ENCODE measurements at places on chromosomes 4 and X.

GRCh38 chrX:19549838-19550237, 34.5 kb upstream of the MAP3K15 start:
- DNase-seq, result no peak

DNA sequence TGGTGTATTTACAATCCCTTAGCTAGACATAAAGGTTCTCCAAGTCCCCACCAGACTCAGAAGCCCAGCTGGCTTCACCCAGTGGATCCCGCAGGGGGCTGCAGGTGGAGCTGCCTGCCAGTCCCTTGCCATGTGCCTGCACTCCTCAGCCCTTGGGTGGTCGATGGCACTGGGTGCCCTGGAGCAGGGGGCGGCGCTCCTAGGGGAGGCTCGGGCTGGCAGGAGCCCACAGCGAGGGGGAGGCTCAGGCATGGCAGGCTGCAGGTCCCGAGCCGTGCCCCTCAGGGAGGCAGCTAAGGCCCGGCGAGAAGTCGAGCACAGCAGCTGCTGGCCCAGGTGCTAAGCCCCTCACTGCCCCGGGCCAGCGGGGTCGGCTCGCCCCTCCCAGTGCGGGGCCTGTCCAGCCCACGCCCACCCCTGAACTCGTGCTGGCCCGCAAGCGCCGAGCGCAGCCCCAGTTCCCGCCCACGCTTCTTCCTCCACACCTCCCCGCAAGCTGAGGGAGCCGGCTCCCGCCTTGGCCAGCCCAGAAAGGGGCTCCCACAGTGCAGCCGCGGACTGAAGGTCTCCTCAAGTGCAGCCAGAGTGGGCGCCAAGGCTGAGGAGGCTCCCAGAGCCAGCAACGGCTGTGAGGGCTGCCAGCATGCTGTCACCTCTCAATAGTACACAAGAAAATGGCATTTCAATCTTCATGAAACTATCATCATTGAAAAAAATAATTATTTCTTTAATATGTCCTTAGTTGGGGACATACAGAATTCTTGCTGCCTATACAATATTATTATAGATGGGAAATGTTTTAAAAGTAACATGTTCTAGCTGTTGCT, 189.1 kb downstream of the SLC7A11 start:
- no peak for DNase-seq

DNA sequence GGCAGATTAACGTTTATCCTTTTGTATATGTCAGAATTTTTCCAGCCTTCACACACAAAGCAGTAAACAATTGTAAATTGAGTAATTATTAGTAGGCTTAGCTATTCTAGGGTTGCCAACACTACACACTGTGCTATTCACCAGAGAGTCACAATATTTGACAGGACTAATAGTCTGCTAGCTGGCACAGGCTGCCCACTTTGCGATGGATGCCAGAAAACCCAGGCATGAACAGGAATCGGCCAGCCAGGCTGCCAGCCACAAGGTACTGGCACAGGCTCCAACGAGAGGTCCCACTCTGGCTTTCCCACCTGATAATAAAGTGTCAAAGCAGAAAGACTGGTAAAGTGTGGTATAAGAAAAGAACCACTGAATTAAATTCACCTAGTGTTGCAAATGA, 94.8 kb downstream of the TET2 start:
- DNase-seq, result no peak

- no peak for DNase-seq
Measured at GRCh38 chr4:94571715-94572114, 120.0 kb downstream of the PDLIM5 start.

- peak; percentile 73 for DNase-seq
Measured at GRCh38 chr4:104966349-104967033, 180.2 kb upstream of the TET2 start.
